ENCODE measurements at places on chromosomes 13 and 19.

- DNase-seq, result no peak
Measured at GRCh38 chr13:84524586-84524985, 642.3 kb upstream of the SLITRK1 start.

- peak; percentile 92 for DNase-seq
Measured at GRCh38 chr13:106533101-106533942, 2.1 kb downstream of the EFNB2 start.

GRCh38 chr19:57334191-57334590, 13.9 kb downstream of the ZNF543 start:
- no peak for DNase-seq

DNA sequence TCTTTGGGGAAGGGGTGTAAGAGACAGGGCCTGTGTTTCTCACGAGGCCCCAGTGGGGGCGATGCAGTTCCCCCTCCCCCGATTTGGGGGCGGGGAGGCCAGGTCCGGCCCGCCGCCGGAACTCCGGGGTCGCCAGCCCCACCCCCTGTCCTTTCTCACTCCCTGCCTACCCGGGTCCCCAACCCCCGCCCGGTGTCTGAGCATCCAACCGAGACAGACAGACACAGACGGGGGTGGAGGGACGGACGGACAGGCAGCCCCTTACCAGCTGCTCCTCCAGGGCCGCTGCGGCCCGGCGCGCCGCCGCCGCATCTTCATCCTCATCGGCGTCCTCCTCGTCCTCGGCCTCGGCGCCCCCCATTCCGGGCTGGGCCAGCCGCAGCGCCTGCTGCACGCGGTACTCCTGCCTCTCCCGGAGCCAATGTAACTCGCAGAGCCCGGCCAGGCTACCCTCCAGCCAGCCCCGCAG, 397 bp downstream of the DACT3 start:
- DNase-seq, result peak; percentile 75

DNA sequence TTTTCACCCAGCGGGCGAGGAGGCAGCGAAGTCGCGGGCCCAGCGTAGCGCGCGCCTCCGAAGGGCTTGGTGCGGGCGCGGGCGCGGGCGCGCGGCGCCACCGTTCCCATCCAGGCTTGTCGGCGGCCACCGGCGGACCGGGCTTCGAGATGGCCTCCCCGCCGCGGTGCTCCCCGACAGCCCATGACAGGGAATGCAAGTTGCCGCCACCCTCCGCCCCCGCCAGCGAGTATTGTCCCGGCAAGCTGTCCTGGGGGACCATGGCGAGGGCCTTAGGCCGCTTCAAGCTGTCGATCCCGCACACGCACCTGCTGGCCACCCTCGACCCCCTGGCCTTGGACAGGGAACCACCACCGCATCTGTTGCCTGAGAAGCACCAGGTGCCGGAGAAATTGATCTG, at the start of gene WDR88:
Gene WDR88 (plus strand): TSS at position 94 of the 400 bp plus-strand sequence. CDS start 56 bp downstream, at position 150.
- no peak for DNase-seq

DNA sequence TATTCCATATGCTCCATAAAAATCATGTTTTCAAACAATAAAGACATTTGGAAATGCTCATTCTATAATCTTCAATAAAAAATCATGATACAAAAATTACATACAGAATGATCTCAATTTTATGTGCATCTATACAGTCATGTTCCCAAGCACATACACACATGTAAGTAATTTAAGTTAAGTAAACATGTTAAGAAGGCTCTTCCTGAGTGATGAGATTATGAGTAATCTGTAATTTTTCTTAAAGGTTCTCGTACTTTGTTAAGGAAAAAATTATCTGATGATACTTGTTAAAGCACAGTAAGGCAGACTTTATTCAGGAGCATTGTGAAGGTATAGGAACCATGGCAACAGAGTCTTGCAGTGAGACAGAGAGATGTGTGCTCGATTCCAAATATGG, 30.0 kb upstream of the DLEU7 start:
- no peak for DNase-seq

GRCh38 chr13:45623516-45624090, 8.1 kb upstream of the ERICH6B start:
- no peak for DNase-seq

- DNase-seq, result peak; percentile 97
Measured at GRCh38 chr19:13846557-13847406, 30.2 kb upstream of the NANOS3 start.

DNA sequence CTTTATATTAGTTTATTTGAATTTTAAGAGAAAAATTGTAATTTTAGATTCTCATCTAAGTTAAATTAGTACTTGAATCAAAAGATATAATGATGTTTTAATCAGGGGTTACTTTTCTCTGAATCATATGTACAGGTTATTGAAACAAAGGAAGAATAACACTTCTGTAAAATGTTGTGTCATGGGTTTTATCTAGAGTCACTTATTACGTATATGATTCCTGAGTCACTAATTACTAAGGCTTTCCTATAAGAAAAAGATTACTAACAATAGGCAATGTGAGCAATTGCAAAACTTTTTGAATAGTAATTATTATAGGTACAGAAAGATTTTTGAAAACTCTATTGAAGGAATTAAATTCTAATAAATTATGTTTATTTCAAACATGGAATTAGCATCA, 99.2 kb upstream of the KLF5 start:
- no peak for DNase-seq

DNA sequence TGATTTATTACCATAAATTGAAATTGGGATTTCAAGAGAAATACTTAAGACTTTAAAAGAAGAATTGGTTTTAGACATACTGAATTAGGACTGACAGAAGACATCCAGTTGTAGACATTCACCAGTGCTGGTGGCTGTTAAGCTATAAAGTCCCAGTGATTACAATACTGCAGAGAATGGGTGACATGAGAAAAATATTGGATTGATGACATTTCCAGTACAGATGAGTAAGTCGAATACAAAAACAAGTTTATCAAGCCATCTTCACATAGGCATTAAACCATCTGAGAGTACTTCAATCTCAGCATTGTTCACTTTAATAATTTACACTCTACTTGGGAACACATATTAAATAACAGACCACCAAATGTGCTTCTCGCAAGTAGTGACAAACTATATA, 66.8 kb downstream of the TBC1D4 start:
- no peak for DNase-seq

GRCh38 chr19:39166571-39167391, 30.0 kb upstream of the NCCRP1 start:
- DNase-seq, result peak; percentile 59

DNA sequence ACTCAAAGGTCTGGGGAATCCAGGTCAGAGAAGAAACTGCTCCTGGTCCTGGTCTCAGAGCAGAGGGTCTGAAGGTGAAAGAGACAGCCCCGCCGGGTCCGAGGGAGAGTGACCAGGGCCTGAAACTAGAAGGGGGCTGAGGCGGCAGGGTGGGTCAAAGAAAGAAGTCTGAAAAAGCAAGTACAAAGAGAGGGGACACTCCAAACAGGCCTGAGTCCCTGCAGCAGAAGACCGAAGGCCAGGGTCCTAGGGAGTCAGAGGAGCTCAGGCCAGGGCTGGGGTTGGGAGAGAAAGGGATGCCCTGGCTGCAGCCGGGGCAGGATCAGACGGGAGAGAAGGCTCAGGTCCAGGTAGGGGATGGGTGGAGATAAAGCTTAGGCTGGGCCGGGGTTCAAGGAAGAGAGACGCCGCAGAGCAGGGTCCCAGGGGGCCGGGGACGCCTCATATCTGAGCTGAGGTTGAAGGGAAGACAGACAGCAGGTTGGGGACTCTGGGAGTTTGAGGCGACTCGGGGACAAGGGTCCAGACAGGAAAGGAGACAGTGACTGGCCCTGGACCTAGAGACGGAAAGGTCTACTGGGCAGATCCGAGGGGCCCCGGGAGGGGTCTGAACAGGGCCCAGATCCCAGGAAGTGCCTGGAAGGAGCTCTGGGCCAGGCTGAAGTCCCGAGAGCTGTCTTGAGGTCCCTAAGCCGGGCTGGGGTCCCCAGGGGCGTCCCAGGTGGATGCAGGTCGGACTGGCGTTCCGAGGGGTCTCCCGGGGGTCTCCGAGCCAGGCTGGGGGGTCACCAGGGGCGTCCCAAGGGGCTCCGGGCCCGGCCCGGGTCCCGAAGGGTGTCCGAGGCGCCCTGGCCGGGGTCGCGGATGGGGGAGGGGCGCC, 795 bp downstream of the MLLT1 start:
- no peak for DNase-seq

- no peak for DNase-seq
Measured at GRCh38 chr13:44730851-44731250, 154.7 kb upstream of the TSC22D1 start.

DNA sequence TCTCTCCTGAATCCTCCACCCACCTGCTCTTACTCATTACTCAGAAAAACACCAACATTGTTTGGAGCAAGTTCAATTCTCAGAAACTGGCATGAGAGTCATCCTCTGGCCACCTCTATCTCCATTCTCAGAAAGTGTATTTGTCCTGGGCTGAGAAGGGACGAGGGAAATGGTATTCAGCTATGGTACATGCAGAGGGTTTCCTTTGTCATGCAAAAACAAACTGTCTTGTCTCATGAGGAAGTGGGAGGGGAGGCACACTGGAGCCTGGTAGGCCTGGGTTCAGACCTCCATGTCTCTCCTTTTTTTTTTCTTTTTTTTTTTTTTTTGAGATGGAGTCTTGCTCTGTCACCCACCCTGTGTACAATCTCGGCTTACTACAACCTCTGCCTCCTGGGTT, 31.9 kb upstream of the LILRA2 start:
- no peak for DNase-seq

Data from kidney (tissue), 22 donors.